Tongue (tissue), 3 donors: ENCODE measurements at places on chromosomes 3 and 15.

DNA sequence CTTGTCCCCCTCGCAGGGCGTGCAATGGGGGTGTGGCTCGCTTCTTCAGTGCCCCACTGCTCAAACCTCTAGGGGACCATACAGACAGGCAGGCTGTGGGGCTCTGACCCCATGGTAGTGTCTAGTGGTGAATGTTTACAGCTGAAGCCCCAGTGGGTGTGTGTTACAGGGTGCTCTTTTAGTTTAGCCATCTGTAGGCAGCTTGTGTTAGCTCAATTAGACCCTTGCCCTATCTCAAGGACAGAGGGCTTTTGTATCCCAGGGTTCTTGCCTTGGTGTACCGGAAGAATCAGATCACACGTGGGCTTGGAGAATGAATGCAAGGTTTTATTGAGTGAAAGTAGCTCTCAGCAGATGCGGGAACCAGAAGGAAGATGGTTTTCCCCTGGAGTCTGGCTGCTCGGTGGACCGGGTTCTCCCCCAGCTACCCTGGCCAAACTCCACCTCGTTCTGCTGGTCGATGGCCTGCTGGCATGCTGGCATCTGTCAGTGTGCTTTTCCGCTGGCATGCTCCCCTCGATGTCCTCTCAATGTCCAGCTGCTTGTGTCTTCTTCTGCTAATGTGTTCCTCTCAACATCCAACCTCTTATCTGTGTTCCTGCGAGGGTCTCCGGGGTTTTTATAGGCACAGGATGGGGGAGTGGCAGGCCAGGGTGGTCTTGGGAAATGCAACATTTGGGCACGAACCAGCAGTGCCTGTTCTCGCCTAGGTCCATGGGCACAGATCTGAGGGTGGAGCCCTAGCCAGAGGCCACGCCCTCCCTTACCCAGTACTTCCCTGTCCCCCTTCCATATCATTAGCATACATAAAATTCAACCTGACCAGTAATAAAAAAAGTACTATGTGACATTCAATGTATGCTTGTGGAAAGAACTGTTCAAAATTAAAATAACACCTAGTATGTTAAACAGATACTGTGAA is 6.6 kb downstream of the SPCS1 start:
- no peak for DNase-seq

DNA sequence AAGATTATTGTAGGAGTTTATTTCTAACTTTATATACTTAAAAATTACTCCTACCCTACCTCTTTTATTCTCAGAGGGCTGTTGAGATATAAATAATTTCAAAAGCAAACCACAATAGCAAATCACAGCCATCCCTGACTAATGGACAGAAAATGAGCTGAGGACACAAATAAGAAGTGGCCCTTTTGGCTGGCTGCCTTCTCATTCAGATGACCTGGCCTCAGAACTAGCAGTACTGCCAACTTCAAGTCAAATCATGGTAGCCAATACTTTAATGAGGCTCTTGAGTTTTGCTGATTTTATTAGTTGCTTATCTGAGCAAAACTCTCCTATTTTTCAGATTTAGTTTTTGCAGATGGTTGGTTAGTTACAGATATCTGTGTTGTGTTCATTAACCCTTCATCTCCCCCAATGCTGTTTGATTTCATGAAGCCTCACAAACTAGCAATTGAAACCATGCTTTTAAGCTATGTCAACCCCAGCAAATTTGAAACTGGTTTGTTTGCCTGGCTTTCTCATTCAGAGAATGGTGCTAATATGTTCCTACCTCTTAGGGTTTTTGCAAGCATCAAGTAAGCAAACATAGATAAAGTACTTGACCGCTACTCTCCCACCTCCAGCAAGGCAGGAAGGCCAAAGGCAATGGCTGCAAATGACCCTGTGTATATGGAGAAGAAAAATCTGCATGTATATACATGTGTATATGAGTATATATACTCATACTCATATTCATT is 73.4 kb upstream of the HACD2 start:
- DNase-seq = no peak

DNA sequence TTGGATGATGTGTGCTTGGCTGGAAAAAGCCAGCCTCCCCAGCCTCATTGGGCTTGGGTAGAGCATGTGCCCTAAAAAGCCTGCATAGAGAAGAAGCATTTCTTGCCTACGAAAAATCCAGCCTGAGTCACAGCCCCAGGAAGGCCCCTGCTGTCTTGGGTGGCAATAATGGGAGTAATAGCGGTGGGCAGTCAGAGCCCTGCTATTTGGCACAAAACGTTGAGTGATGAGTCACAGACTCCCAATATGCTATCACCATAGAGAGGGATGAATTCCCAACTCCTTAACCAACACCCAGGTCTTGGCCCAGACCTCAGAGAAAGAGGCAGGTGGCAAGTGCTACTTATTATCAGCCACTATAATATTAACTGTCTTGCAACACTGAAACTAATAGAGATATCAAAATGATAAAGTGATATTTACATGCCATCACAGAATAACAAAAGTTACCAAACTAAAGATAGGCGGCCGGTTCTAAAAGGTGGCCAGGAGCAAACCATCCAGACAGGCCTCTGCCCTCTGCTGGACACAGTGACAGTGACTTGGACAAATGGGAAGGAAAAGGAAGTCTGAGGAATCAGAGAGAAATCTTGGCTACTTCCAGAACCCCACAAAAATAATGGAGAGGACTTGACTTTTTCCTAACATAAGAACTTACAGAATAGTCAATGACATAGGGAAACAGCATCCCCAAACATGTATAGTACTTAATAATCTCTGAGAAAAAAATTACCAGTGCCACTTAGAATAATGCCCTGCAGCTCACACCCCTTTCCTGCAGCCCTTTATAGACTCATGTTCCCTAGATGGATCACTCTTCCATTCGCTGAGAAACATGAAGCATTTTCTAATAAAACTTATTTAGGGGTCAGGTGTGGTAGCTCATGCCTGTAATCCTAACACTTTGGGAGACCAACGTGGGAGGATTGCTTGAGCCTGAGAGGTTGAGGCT is 51.9 kb upstream of the MUC13 start:
- no peak for DNase-seq

DNA sequence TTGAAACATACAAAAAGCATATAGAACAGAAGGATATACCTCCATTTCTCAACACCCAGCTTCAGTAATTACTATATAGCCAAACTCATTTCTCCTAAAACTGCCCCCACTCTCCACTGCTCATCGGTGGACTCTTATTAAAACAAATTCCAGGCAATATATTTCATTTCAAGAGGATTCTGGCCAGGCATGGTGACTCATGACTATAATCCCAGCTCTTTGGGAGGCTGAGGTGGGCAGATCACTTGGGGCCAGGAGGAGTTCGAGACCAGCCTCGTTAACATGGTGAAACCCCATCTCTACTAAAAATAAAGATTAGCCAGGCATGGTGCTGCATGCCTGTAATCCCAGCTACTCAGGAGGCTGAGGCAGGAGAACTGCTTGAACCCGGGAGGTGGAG is 40.9 kb downstream of the SNX4 start:
- no peak for DNase-seq

DNA sequence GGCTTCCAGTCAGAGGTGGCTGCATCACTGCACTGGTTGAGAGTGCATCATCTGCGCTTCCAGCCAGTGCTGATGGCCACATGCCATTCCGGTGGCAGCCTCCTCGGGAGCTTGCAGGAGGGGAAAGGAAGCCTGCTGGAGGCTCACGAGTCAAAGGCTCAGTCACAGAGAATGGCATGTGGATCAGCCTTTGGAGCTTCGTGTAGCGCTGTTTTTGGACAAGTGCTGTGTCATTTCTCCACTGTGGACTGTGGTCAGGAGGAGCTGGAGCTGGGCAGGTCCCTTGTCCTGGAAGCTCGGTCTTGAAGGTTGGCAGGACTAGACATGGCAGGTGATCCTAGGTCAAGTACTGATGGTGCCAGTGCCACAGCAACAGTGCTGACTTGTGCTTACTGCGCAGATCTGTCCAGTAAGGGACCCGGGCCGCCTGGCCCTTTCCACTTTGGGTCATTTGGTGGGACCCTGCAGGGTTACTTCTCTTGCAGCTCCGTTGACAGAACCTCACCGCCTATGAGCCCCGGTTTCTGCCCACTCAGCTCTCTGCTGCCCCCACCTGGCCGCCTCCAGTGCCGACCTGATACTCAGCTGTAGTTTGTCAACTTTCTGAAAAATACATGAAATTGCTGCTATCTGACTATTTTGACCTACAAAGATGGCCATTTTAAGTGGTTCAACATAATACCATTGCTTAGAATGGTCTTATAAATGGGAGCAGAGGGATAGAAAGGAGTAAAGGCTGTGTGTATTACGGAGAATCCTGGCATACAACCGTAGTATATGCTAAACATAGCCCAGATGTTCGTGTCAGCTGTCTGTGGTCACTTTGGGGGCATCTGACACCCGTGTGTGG is 27.6 kb upstream of the TRPM1 start:
- peak; percentile 74 for DNase-seq

- DNase-seq = no peak
These were observed 156.6 kb upstream of the NUDT16 start for GRCh38 chr3:131224886-131225550.

GRCh38 chr15:66124651-66125050 is 128.9 kb downstream of the MEGF11 start:
- DNase-seq = no peak

GRCh38 chr15:44735482-44736180 is 697 bp upstream of the TRIM69 start:
- DNase-seq = no peak

- no peak for DNase-seq
These were observed 28.3 kb downstream of the ST8SIA2 start for GRCh38 chr15:92421976-92422375.

DNA sequence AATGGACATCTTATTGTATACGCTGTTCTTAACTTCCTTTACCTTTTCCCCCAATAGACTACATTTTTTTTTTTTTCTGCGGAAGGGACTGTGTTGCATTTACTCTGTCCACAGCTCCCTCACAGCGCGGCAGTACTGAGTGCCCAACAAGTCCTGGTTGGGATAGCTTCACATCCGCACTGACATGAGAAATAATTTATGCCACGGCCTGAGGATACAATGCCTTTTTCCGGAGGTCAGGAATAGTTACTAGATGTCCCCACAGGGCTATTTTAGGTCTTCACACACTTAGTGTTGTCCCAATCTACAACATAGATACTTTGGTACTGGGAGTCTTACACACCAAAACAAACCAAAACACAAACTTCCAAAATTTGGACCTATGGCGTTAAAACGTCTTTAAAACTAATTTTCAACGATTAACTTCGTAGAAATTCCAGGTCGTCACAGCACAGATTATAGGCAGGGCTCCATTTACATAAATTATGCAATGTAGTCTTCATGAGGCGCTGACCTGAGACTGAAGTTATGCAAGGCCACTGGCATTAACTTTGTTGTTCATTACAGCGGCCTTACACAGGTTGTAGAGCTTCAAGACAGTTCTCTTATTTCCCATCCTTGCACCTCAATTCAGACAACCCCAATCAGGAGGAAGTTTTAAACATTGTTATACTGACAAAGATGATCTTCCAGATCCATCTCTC is 989 bp upstream of the PPIB start:
- DNase-seq = no peak

DNA sequence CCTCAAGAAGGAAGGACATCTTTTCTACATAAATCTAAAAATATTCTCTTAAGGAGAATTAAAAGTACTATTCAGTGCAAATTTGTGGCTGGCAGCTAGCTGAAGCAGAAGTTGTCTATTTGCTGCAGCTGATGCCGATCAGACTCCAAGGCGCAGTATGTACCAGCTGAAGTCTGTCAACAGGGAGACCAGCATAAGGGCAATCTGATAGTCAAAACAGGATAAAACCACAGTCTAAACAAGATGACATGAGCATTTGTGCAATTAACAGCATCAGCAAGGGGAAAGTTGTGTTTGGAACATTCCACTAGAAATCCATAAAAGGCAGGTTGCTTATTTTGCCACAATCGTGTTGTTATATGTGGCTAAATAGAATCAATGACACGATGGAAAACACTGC is 198.2 kb upstream of the ROBO2 start:
- no peak for DNase-seq

GRCh38 chr3:177928172-177928873 is 607.9 kb upstream of the KCNMB2 start:
- no peak for DNase-seq

DNA sequence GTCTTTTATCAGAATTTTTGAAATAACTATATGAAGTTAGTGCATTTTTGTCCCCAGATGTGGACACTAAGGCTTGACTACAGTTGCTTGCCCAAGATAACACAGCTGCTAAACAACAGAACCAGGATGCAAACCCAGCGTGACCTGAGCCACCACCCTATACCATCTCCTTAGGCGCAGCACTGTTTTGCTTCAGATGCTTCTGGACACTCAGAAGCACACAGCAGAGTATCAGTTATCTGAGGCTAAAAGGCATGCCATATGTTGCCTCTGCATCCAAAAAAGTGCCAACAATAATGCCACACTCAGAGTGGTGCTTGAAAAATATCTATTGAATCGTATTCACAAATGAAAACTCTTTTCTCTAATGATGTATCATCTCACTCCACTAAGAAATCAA is 24.5 kb downstream of the KCNMB2 start:
- peak; percentile 66 for DNase-seq

DNA sequence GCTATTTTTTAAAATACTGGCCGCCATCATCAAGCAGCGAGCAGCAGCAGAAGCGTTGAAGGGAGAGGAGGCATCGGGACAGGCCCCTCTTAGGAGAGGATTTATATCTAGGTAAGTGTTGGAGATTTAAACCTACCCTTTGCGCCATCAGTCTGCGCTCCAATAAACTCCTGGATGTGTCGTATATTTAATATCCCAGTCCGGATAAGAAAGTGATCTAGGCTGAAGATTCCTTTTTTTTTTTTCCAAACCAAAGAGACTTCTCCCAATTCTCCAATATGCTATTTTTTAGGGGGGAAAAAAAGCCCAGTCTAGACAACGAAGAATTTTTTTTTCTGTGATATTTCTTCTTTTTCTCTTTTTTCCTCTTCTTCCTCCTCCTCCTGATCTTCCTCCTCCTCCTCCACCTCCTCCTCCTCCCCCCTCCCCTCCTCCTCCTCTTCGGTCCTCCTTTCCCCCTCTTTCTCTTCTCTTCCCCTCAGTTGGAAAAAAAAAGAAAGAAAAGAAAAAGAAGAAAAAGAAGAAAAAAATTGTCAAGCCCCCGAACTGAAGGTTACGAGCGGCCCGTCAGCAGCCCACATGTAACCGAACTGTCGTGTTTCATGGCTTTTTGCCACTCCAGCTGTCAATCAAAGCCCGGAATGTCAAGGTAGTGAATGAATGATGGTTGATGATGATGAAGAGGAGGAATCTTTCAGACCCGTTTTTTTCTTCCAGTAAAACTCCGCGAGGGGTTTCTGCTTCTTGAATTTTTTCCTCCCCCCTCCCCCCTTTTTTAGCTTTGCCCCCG is 835 bp downstream of the MEIS2 start:
- DNase-seq = peak; percentile 82

DNA sequence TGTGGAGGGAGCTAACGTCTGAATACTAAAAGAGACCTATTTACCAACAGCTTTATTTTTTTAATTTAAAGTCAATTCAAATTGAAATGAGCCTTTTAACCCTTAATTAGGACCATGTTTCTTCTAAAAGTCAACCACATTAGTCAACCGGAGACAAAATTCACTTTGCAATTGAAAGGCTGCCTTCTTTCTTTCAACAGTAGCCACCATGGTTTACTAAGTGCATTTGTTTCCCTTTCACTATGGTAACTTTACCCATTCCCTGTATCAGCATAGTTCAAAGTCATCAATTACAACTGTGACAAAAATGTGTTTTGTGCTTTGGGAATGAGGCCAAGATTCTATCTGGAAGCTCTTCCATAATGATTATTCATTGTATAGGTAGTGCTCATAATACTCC is 225.4 kb downstream of the EPHA3 start:
- peak; percentile 10 for DNase-seq

GRCh38 chr3:196336319-196337145 is 1.7 kb downstream of the TM4SF19 start:
- DNase-seq = peak; percentile 36
